ENCODE measurements at places on chromosomes 3 and 15. TPM values are rescaled to one million over a fixed set of nuclear protein-coding genes. Genes with fewer than 3 reads are reported as not detected.

THRB gene
- total RNA-seq: 5.1 TPM

- no peak overlapping the region for H3K27ac ChIP-seq
- H3K4me3 ChIP-seq: no peak overlapping the region
- no peaks in the 10 kb centered on the region for H3K27me3 ChIP-seq
- DNase-seq: no peak
- H3K36me3 ChIP-seq: 0 out of 2 replicates have a peak, but pooled peaks cover 8% of the 10 kb centered on the region
- H3K4me1 ChIP-seq: peaks cover 20% of the 10 kb centered on the region
Measured at GRCh38 chr3:88147261-88147660, 2.5 kb upstream of the C3orf38 start.

ABHD10 gene
- 20.9 TPM for total RNA-seq

GRCh38 chr3:148149556-148149955 lies 548.1 kb upstream of the AGTR1 start:
- no peak for DNase-seq
- H3K27ac ChIP-seq: no peak overlapping the region
- no peaks in the 10 kb centered on the region for H3K36me3 ChIP-seq

CACNA2D2 gene
- not detected for total RNA-seq

SPTSSB gene
- not detected for total RNA-seq

DNA sequence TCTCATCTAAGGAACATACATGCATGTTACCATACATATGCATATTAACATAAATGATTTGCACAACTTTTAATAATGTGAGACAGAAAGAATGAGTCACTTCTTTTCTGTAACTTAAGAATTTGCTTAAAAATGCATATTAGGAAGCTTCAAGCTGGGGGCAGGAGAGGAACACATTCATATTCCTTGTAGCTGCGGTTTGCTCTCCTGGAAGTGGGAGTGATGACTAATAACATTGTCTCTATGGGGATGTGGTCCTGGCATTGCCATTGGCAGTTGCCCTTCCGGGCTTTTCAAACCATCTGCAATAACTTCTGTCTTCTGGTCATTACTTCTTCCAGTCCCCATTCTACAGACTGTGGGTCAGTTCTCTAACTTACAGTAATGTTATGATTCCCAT lies 15.6 kb downstream of the CHST2 start:
- H3K27ac ChIP-seq: no peak overlapping the region
- peaks cover 20% of the 10 kb centered on the region for H3K4me1 ChIP-seq
- H3K36me3 ChIP-seq: no peaks in the 10 kb centered on the region
- H3K4me3 ChIP-seq: peak overlapping the region; percentile 7

- no peak overlapping the region for H3K27ac ChIP-seq
- H3K4me3 ChIP-seq: no peak overlapping the region
- no peaks in the 10 kb centered on the region for H3K27me3 ChIP-seq
- 0 out of 2 replicates have a peak, but pooled peaks cover 5% of the 10 kb centered on the region for H3K4me1 ChIP-seq
Measured at GRCh38 chr15:89034305-89034704, 54.0 kb upstream of the ABHD2 start.

GRCh38 chr15:69853544-69853951 lies 244.2 kb downstream of the TLE3 start:
- no peaks in the 10 kb centered on the region for H3K36me3 ChIP-seq
- H3K4me3 ChIP-seq: peak overlapping the region; percentile 13
- no peaks in the 10 kb centered on the region for H3K27me3 ChIP-seq
- DNase-seq: peak; percentile 95

DNA sequence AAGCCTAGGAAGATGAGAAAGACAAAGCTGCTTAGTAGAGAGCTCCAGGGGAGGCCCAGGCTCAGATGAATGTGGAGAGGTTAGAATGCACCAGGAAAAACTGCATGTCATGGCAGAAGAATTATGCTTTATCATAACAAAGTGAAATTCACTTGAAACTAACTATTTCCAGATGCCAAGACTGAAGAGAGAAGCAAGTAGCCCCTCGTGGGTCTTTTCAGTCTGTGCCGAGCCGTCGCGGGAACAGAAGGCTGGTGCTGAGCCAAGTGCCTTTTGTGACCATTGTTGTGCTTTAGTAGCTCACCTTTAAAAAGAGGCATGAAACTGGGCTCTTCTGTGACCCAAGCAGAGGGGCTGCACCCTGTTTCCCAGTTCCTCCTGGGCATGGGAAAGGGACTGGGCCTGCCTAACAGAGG lies 73.2 kb downstream of the CHDH start:
- H3K4me1 ChIP-seq: peaks cover 37% of the 10 kb centered on the region
- no peak overlapping the region for H3K4me3 ChIP-seq
- H3K27ac ChIP-seq: peak overlapping the region; percentile 60
- DNase-seq: peak; percentile 55

GRCh38 chr3:195582947-195583346 lies 793 bp downstream of the APOD start:
- no peak overlapping the region for H3K4me3 ChIP-seq
- no peaks in the 10 kb centered on the region for H3K27me3 ChIP-seq
- H3K4me1 ChIP-seq: peaks cover 18% of the 10 kb centered on the region
- no peak for DNase-seq
- no peaks in the 10 kb centered on the region for H3K36me3 ChIP-seq

GRCh38 chr3:102492300-102492699 lies 57.5 kb downstream of the ZPLD1 start:
- no peaks in the 10 kb centered on the region for H3K36me3 ChIP-seq
- H3K4me3 ChIP-seq: no peak overlapping the region
- DNase-seq: no peak
- H3K27me3 ChIP-seq: no peaks in the 10 kb centered on the region

GRCh38 chr3:13419505-13420044 lies 547 bp downstream of the NUP210 start:
- no peak overlapping the region for H3K4me3 ChIP-seq
- peak; percentile 22 for DNase-seq
- H3K4me1 ChIP-seq: no peaks in the 10 kb centered on the region
- H3K27ac ChIP-seq: no peak overlapping the region
- H3K27me3 ChIP-seq: peaks cover 39% of the 10 kb centered on the region

DNA sequence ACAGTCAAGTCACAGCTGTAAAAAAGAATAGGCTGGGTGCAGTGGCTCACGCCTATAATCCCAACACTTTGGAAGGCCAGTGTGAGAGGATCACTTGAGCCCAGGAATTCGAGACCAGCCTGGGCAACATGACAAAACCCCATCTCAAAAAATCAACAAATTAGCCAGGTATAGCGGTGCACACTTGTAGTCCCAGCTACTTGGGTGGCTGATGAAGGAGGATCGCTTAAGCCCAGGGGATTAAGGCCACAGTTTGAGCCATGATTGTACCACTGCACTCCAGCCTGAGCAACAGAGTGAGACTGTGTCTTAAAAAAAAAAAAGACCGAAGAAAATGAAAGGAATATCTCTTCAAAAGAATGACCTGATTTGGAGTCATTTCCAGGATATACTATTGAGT lies 6.6 kb downstream of the HERC1 start:
- H3K36me3 ChIP-seq: no peaks in the 10 kb centered on the region
- no peak overlapping the region for H3K27ac ChIP-seq
- peaks cover 2% of the 10 kb centered on the region for H3K4me1 ChIP-seq
- DNase-seq: no peak
- H3K4me3 ChIP-seq: no peak overlapping the region
- no peaks in the 10 kb centered on the region for H3K27me3 ChIP-seq

PLCL2 gene
- total RNA-seq: 3.7 TPM

POC1A gene
- 2.3 TPM for total RNA-seq

DNA sequence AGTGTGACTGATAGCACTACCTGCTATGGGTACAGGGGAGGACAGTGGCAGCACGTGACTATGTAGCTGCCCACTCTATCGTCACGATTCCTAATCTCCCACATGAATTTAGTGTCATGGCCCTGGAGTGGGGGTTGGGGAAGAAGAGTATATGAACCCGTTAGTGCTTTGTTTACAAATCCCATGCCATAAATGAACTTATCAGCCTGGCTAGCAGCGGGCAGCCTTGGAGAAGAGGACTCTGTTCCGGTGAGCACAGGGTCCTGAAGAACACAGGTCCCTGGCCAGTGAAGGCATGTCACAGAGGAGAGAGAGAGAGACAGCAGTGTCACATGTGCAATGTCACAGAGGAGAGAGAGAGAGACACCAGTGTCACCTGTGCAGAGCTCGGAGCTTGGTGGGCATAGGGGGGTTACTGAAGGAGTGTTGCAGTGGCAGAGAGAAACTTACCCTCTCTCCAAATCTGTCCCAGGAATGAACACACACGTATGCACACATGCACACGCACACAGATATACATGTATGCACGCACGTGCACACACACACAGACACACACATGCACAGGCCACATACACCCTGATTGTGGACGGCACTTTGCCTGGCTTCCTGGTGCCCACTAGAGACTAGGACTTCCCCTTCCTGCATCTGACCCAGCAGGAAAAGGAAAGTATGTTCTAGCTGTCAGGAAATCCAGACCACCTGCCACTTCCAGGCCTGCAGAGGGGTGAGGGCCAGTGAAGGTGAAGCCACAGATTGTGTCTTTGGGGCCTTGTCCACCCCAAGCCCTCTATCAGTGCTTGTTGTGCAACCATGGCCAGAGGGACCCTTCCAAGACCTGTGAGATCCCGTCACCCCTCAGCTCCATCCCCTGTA lies 26.3 kb downstream of the ITGA11 start:
- H3K4me1 ChIP-seq: no peaks in the 10 kb centered on the region
- no peak for DNase-seq
- no peak overlapping the region for H3K4me3 ChIP-seq
- no peak overlapping the region for H3K27ac ChIP-seq
- no peaks in the 10 kb centered on the region for H3K27me3 ChIP-seq

GOLGA8Q gene
- total RNA-seq: not detected

- no peaks in the 10 kb centered on the region for H3K36me3 ChIP-seq
- no peak overlapping the region for H3K27ac ChIP-seq
- peak; percentile 72 for DNase-seq
Measured at GRCh38 chr15:80970018-80970657, 19.5 kb downstream of the MESD start.

GRCh38 chr3:110929816-110930215 lies 141.8 kb upstream of the NECTIN3 start:
- no peaks in the 10 kb centered on the region for H3K27me3 ChIP-seq
- DNase-seq: no peak
- H3K4me1 ChIP-seq: peaks cover 19% of the 10 kb centered on the region
- no peak overlapping the region for H3K4me3 ChIP-seq

- no peak overlapping the region for H3K4me3 ChIP-seq
- H3K27me3 ChIP-seq: no peaks in the 10 kb centered on the region
- H3K27ac ChIP-seq: no peak overlapping the region
- no peaks in the 10 kb centered on the region for H3K36me3 ChIP-seq
- peak; percentile 9 for DNase-seq
Measured at GRCh38 chr15:42367041-42367440, 7.7 kb downstream of the CAPN3 start.

DNA sequence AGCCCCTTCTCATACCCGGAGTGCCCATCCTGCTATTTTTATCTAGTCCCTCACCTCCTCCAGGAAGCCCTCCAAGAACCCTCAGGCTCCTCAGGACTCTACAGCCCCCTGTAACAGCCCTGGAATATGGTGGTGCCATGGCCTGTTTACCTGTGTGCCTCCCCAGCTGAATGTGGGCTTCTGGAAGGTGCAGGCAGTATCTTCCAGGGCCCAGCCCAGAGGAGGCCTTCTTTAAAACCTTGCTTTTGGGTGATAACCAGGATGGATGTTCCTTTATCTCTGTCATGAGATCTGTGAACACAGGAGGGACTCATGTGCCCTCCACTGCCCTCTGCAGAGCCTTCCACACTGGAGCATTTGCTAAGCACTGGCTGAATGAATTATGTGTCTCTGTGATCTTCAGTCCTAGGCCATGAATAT lies 36.7 kb upstream of the MRPS22 start:
- no peak overlapping the region for H3K27ac ChIP-seq
- no peaks in the 10 kb centered on the region for H3K27me3 ChIP-seq
- no peak overlapping the region for H3K4me3 ChIP-seq
- H3K4me1 ChIP-seq: peaks cover 70% of the 10 kb centered on the region

DNA sequence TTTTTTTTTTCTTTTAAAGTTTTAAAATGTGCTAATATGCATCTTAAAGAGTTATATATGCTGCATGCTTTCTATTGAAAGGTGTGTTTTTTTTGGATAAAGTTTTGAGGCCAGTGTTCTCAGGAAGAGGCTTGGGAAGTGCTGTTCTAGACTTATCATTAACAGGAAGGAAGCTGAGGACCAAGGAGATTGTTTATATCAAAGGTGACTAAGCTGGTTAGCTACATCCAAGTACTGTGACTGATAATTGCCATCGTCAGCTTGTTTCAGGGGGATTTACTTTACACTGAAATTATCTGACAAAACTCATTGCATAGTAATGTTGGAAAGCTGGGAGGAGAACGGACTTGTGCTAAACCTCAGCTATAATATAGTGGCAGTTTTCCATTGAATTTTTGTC lies 36.3 kb upstream of the UTS2B start:
- no peak overlapping the region for H3K4me3 ChIP-seq
- H3K27ac ChIP-seq: 0 out of 2 replicates have a peak overlapping the region, but pooled peaks have one; percentile 4
- H3K4me1 ChIP-seq: peaks cover 16% of the 10 kb centered on the region

PRSS50 gene
- total RNA-seq: not detected

GRCh38 chr3:67765575-67765974 lies 111.2 kb upstream of the SUCLG2 start:
- H3K4me1 ChIP-seq: no peaks in the 10 kb centered on the region
- no peaks in the 10 kb centered on the region for H3K27me3 ChIP-seq
- no peak overlapping the region for H3K27ac ChIP-seq
- H3K36me3 ChIP-seq: no peaks in the 10 kb centered on the region

DNA sequence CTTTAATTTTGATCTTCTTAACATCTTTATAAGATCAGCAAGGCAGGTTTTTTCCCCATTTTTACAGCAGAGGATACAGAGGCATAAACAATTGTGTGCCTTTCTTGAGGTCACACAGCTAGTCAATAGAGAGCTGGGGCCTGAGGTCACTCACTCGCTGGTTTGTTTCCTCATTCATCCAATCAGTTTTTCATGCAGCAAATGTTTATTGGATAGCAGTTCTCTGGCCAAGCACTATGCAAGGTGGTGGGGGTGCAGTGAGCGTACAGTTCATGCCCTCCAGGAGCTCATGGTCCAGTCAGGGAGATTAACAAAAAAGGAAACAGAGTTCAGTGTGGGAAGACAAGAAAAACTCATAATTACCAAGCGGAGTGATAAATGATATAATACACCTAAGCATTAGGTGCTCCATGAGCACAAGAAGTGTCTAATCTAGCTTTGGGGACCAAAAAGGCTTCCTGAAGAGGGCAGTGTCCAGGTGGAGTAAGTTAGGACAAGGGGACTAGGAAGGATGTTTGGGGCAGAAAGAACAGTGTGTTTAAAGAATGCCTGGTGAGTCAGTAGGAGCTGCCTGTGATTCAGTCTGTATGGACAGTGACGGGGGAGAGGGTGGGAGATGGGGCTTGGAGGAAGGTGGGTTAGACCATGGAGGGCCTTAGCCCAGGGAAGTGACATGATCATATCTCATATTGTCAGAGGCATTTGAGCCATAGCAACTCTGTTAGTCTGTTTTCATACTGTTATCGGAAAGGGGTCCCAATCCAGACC lies 29.3 kb downstream of the MAP2K5 start:
- no peaks in the 10 kb centered on the region for H3K4me1 ChIP-seq
- H3K4me3 ChIP-seq: no peak overlapping the region
- H3K27me3 ChIP-seq: no peaks in the 10 kb centered on the region
- no peak overlapping the region for H3K27ac ChIP-seq

DNA sequence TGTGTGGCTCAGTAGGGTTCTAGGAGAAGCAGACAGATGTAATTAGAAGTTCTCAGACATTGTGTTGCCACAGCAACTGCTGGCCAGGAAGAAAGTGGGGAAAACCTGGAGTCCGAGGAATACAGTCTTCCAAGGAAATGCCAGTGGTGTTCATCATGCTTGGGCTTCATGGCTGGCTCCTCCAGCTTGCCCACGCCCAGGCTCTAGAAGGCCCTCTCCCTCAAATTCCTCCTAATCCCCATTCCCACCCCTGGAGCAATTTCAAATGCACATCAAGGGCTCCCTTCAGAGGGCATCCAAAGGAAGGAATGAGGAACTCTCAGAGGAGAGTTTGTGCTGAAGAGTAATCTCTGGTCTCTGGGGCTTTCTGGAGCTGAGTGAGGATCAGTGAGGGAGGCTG lies 21.9 kb downstream of the FSTL1 start:
- H3K27ac ChIP-seq: peak overlapping the region; percentile 89
- H3K36me3 ChIP-seq: peaks cover 68% of the 10 kb centered on the region
- no peaks in the 10 kb centered on the region for H3K27me3 ChIP-seq
- H3K4me3 ChIP-seq: no peak overlapping the region

ZBTB11 gene
- 21.4 TPM for total RNA-seq

Data from GM23248 (cell line).